ENCODE measurements at places on chromosomes 16 and 17.

DNA sequence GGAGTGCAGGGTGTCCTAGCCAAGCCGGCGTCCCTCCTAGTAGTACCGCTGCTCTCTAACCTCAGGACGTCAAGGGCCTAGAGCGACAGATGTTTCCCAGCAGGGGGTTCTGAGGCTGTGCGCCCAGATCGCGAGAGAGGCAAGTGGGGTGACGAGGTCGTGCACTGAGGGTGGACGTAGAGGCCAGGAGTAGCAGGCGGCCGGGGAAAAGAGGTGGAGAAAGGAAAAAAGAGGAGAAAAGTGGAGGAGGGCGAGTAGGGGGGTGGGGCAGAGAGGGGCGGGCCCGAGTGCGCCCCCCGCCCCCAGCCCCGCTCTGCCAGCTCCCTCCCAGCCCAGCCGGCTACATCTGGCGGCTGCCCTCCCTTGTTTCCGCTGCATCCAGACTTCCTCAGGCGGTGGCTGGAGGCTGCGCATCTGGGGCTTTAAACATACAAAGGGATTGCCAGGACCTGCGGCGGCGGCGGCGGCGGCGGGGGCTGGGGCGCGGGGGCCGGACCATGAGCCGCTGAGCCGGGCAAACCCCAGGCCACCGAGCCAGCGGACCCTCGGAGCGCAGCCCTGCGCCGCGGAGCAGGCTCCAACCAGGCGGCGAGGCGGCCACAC lies at the start of gene MMP2:
MMP2 (plus strand) TSS at position 372 of the 603 bp plus-strand sequence. CDS start 282 bp downstream, outside the sequence.
- DNase-seq: no peak

- no peak for DNase-seq
These were observed 7.7 kb upstream of the PPL start for GRCh38 chr16:4944333-4945281.

DNA sequence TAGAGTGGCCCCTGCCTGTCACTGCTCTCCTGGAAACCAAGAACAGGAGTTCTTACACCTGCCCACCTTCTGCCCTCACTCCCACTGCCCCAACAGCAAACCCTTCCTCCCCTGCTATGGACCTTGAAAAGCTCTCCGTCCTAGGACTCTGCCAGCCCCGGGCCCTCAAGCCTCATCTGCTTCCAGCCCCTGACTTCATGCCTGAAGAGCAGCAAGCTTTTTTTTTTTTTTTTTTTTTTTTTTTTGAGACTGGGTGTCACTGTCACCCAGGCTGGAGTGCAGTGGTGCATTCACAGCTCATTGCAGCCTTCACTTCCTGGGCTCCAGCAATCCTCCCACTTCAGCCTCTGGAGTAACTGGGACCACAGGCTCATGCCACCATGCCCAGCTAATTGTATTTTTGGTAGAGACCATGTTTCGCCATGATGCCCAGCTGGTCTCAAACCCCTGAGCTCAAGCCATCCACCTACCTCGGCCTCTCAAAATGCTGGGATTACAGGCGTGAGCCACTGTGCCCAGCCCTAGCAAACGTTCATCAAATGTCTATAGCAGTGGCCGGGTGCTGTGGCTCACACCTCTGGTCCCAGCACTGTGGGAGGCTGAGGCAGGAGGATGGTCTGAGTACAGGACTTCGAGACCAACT lies 16.9 kb downstream of the CARHSP1 start:
- no peak for DNase-seq

- no peak for DNase-seq
These were observed 369.2 kb downstream of the CDH13 start for GRCh38 chr16:82995924-82996441.

DNA sequence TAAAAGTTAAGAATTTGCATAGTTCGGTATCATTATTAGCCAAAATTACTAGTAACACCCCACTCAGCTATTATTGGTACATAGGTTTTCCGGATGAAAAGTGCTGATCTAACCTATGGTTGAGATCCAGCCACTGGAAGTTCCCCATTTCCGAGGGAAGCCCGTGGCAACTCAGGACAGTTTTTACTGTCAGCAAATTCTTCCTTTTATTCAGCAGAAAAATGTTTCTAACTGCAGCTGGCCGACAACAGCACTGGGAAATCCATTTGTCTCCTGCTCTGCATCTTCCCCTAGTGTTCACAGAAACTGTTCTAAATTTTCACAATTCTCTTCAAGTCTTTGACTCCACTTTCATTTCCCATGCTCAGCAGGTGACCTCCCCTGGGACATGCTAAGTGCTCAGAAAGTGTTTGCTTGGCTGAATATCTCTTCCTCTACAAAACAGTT lies 15.5 kb upstream of the MMD start:
- no peak for DNase-seq

DNA sequence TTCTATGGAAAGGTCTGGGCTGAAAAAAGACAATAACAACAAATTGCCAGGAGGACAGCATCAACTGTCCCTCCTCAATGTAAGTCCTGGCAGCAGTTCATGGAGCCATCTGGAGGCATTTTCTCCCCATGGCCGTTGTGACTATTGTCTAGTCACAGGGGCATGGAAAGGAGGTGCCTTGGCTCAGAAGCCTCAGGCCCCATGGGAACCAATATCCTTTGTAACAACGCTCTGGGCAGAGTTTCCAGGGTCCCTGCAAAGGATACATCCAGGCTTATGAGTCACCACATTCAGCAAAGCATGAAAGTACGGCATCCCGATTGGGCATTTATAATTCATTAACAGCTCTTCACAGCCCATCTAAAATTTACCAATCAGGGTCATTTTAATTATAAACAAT lies 85.2 kb downstream of the GLG1 start:
- no peak for DNase-seq

DNA sequence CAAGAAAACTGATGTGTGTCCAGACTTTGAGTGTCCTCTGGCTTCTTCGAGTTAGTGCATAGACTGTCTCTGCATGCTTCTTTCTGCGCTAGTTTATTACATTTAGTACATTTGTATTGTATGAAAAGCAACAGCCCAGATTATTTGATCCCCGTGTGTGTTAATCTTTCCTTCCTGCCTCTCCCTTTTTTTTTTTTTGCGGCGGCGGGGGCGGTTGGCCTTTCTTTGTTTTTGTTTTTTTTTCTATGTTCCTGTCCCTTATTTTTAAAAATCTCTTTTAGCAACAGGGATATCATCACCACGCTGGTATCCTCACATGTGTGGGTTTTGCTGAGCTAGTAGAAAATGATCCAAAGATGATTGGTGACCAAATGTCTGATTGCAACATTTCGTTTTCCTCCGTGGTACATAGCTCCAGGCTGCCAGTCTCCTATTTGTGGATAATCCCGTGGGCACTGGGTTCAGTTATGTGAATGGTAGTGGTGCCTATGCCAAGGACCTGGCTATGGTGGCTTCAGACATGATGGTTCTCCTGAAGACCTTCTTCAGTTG lies 9.4 kb downstream of the SCPEP1 start:
- DNase-seq: no peak
